ENCODE measurements at places on chromosomes 2 and 18.
A peak's percentile ranks its signal among the peaks of the same experiment; 100 is the strongest.

DNA sequence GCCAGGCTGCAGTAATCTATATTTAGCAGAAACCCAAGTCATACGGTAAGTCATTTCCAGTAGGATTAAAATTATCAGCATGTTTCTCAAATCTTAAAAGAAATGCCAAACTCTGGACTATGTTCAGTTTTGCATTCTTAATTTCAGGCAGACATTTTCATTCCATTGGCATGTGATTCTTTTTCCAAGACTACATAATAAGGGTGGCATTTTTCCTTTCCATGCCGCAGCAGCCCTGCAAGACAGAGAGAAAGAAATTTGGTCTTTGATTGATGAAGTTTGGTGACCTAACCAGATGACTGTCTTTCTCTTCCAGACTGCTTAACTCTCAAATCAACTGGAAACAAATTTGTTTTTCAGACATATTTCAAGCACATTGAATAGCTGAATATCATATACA is 118.1 kb downstream of the FHOD3 start:
- no peak for DNase-seq

DNA sequence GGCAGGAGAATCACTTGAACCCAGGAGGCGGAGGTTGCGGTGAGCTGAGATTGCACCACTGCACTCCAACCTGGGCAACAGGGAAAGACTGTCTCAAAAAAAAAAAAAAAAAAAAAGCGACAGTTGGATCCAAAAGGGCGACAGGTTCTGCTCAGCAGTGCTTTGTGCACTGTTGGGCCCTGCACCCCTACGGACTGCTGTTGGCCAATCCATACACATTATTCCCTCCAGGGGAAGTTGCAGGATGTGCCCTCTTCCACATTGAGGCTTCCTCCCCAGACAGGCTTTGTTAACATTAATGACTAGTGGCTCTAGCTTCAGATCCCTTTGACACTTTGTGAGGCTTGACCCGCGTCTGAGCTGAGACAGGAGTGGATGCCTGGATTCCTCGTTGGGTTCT is 9.4 kb downstream of the NT5DC4 start:
- DNase-seq, result no peak

GRCh38 chr2:241546771-241547498 is 11.6 kb upstream of the BOK start:
- DNase-seq, result no peak

DNA sequence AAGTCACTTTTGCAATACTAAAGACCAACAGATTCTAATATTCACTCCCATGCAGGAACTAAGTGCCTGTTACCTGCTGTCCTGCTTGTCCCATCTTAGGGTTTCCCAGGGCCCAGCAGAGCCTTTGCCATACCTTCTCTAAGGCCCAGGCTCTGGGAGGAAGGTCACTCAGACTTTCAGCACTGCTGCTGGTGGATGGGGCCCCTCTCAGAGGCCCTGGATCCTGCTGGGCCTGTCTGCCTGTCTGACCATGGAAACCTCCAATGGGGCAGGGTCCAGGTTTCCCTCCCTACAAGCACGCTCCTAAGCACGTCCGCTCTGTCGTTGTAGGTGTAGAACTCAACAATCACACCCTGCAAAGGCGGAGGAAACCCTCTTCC is 75.1 kb downstream of the RRM2 start:
- DNase-seq, result no peak

GRCh38 chr2:17558053-17558452 is 17.6 kb downstream of the VSNL1 start:
- DNase-seq, result no peak

DNA sequence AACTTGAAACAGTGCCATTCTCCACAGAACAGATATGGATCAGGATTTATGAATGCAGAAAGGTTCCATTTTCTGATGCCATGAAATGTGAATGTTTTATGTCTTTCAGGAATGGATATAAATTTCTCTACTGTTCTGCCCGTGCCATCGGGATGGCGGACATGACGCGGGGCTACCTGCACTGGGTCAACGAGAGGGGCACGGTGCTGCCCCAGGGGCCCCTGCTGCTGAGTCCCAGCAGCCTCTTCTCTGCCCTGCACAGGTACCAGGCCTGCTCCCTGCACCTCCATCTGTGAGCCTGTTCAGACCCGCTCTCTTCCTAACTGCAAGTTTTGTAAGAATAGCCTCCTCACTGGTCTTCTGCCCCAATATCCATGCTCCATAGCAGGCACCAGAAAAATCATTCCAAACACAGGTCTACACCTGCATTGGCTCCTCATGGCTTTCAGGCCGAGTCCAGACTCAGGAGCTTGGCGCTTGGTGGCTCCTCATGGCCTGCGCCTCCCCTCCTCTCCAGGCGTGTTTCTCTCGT is 68.6 kb downstream of the LPIN1 start:
- no peak for DNase-seq

- DNase-seq, result no peak
Measured at GRCh38 chr2:43708891-43709290, 32.7 kb upstream of the C1GALT1C1L start.

DNA sequence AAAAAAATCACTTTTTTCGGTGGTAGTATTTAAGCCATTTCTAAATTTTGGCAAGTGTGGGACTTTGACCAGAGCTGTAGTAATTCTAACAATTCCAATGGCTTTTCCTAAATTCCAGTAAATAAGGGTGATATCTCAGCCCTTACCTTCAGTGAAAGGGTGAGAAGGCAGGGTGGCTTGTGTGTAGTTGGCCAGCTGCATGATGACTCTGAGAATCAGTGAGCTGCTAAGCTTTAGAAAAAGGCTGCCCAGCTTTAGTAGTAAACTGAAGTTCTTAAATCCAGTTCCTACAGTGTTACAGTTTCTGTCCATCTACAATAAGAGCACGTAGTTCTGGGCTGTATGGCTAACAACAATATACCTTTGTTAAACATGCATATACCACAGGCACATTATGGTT is 42.0 kb downstream of the OXER1 start:
- no peak for DNase-seq

- no peak for DNase-seq
Measured at GRCh38 chr18:50058731-50059130, 136.2 kb downstream of the MYO5B start.

- no peak for DNase-seq
Measured at GRCh38 chr18:47752796-47753645, 177.4 kb downstream of the SMAD2 start.

- no peak for DNase-seq
Measured at GRCh38 chr2:47065771-47066380, 89.2 kb downstream of the STPG4 start.

GRCh38 chr2:18506883-18507509 is 53.5 kb downstream of the RDH14 start:
- DNase-seq, result no peak

DNA sequence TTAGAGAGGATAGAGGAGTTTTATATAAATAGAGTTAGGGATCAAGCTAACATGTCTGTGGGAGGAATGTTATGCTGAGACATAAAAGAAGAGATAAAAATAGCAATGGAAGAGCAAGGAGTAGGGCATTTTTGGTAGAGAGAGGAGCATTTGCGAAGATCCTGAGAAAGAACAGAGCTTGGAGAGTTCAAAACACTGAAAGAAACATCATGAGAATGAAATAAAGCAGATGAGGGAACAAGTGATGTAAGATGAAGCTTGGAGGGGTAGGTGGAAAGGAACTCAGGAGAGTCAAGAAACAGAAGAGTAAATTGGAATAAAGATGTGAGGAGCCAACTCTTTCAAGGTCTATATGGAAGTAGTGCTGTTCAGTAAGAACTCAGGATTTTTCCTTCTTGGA is 308.6 kb downstream of the PARD3B start:
- DNase-seq, result no peak

- no peak for DNase-seq
Measured at GRCh38 chr2:43278564-43279220, 52.3 kb upstream of the ZFP36L2 start.

- no peak for DNase-seq
Measured at GRCh38 chr2:196415384-196415783, 224.1 kb upstream of the CCDC150 start.

DNA sequence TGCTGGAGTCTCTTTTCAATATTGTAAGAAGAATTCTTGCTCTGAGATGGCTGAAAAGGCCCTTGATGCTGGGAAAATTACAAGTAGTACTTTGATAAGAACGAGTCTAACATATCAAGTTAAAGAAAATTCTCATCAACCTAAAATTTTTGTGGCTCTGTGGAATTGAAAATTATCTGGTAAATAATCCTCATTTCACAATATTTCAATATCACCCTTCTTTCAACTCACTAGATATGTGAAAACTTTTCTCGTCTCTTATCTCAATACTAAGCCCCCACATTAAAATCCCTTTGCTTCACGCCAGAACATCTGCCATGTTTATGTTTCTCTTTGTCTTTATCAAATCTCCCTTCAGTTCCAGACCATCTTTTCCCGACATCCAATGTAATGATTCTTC is 448.8 kb downstream of the ZNF516 start:
- DNase-seq, result no peak

DNA sequence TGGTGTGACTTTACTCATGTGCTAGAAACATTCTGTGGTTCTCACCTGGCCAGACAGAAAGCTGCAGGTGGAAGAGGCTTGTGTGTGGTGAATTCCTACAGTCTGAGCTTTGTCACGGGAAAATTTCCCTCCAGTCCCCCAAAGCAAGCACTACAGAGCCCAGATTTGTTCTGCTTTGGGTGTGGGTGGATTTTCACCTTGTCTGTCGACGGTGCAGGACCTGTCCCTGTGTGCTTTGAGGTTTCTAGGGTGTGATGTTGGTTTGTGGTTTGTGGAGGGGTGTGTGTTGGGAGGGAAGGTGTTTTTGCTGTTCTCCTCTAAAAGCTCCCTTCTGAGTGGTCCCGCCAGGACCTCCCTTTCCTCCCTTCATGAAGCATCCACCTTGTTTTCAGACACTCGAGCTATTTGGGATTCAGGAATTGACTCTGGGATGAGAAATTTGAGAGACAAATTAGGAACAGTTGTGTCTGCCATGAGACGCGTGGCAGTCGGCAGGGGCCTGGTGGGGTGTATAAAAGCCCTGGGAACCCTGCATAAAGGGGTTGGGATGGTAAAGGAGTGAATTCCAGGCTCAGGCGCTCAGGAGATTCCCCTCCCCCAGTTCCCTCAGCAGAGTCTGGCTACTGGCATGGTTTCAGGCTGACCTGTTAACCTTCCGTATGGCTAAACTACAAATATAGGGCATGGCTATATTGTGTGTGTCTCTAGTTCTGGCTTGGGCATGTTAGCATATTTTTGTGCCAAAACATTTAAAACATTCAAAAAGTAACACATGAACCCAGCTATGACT is 65.5 kb downstream of the DGKD start:
- DNase-seq, result peak; percentile 41

DNA sequence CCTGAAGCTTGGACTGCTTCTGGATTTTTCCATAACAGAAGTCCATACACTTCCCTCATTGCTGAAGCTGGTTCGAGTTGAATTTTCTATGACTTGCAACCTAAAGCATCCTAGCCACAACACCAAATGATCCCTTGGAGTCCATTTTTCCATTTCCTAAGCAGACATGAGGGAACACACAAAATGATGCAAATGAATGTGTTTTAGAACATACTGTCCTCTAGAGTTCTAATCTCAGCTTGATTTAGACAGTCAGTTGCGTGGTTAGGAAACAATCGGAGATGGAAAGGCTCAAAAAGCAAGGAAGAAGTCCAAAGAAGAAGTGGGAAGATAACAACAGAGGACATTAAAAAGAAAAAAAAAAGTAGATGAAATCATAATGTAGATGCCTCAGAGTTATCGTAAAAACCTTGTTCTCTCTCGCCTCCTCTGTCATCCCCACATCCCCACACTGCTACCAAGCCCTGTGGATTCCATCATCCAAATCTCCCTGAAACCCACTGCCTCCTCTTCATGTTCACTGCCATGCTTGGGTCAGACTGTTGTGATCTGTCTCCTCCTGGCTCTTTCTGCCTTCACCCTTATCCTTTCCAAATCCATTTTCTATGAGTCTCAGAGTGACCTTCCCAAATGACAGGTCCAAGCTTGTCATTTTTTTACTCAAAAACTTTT is 58.4 kb downstream of the TMEM247 start:
- no peak for DNase-seq

DNA sequence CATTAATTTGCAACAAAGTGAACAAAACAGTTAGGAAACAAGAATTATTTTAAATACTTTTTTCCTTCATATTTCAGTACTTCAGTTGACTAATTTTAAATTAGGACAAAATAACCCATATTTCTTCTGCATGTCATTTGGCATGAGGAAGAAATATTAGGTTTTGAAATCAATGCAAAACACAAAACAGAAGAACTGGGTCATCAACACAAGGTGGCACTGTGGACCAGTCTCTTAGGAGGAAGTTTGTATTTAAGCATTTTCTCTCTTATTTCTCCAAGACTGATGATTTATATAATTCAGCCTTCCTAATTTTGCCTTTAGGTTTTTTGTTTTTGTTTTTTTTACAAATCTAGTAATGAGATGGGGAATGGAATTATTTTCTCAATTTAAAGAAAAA is 352.8 kb upstream of the KCNH7 start:
- DNase-seq, result no peak

- no peak for DNase-seq
Measured at GRCh38 chr2:73928963-73929347, 2.3 kb downstream of the DGUOK start.

GRCh38 chr18:44876755-44877154 is 196.1 kb downstream of the SETBP1 start:
- DNase-seq, result no peak

GRCh38 chr2:174959787-174960186 is 45.4 kb downstream of the CHN1 start:
- no peak for DNase-seq

DNA sequence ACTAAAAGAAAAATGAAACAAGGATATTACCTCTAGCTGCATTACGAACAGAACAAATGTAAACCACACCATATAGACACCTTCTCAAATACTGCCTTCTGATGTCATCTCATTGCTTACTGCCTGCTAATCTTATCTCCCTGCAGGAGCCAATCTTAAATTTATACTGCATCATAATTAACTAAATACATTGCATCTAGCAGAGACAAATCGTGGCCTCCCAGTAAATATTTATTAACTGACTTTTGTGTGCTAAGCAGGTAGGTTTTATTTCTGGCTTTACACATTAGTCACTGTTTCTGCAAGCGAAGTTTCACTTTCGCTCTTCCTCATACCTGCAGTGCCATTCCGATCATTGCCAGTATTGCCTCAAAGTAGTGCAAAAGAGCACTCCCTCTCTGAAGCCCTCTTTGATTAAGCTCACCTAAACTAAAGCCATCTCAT is 67.5 kb downstream of the SPATS2L start:
- peak; percentile 14 for DNase-seq

DNA sequence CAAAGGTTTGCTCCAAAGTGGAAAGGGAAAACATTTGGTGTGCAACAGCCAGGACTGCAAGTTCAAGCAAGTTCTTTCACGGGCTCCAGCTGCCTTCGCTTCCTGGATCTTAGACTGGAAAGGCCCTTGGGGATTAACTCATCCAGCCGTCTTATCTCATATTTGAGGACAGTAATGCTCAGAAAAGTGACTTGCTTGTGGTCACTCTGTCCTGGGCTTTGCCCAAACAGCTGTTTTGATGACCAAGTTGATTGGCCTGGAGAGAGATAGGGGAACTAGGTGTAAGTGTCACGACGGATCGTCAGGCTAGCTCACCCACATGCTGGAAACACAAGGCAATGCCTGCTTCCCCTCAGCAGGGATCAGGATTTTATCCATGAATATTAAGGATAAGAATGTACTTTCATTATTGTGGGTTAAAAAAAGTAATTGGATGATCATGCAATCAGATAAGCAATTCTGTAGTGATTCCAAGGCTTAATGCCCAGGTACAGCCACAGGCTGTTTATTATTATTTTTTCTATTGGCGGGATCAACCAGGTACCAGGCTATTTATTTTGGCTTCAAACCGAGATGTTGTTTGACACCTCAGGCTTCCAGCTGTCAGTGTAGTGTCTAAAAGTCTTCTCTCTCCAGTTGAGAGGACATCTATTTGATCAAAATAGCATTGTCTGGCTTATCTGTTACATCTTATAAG is 162.5 kb upstream of the EPAS1 start:
- DNase-seq, result no peak

All from activated gamma-delta T cell treated with Interleukin-2 at 50 U/mL for 16 hours (primary cell).